ENCODE measurements at places on chromosomes 6 and 20.

GRCh38 chr6:167054987-167055386, 55.8 kb downstream of the CEP43 start:
- no peak for DNase-seq

DNA sequence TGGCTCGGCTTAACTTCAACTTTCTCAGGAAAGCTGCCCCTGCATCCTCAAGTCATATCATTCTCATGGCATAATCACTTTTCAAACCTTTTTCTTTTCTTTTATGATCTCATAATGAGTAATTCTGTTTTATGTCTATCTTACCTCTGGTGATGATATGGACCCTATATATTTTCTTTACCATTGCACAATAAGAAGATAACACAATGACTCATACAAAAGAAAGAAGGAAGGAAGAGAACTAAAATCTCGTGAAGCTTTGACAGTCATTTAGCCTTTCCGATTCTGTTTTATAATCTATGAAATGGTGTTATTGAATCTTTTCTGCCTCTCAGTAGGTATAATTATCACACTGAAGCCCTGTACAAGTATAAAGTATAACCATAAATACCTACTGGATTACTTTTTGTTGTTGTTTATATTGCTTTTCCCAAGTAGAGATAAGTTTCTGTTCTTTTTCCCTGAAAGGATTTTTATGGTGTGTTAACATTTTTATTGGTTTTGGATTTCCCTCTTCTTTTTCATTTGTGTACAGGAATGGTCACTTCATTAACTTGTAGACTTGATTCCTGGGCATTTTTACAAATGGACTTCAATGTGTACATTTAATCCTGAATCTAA, 300.9 kb downstream of the LAMA2 start:
- no peak for DNase-seq

DNA sequence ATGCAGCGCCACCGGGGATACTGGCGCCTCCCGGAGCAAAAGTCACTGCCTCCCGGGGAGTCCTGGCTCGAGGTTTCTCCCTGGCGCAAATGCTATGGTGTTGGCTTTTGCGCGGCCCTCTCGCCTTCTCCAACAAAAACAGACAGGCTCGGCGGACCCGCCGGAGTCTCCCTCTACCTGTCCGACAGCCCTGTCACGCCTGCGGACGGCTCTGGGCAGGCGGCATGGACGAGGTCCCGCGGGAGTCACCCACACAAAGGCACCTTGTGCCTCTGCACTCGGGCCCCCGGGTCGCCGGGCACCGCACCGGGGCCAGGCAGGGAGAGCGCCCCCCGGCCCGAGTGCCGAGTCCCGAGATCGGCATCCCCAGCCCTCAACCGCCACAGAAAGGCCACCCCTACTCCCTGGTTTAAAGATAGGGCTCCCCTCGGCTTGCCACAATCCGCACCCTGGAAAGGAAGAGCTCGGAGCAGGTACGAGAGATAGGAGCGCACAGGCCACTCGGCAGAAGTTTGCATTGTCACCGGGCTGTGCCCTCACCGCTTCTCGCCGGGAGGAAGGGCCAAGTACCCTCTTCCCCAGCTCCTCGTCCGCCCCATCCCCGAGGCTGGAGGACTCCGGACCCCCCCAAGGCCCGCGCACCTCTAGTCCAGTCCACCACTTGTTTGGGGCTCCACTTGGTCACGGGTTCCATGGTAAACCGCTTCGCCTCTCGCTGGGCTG, 903 bp downstream of the CNKSR3 start:
- no peak for DNase-seq

GRCh38 chr6:143695130-143695968, 17.6 kb downstream of the PHACTR2 start:
- DNase-seq: no peak

GRCh38 chr6:80728830-80729229, 622.4 kb downstream of the BCKDHB start:
- no peak for DNase-seq

- DNase-seq: no peak
These were observed 56.1 kb upstream of the THEMIS start for GRCh38 chr6:127956956-127957355.

DNA sequence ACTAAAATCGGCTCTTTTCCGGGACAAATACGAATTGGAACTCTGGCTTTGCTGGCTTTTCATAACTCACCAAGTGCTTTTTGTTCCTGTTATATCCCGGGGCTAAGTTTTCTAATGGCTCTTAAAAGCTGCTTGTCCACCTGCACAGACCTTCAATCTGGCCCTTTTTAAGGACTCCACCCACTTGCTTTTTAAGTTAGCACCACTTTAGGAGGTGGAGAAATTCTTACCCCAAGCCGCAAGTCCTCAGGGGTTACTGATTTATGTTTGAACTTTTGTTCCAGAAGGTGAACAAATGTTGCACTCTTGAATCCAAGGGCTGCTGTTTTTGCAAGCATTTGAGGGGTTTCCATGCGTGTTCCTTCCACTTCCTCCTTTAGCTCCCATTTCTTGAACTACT, 37.8 kb downstream of the FAM184A start:
- no peak for DNase-seq

- no peak for DNase-seq
These were observed 326.6 kb downstream of the COL12A1 start for GRCh38 chr6:74879234-74879633.

DNA sequence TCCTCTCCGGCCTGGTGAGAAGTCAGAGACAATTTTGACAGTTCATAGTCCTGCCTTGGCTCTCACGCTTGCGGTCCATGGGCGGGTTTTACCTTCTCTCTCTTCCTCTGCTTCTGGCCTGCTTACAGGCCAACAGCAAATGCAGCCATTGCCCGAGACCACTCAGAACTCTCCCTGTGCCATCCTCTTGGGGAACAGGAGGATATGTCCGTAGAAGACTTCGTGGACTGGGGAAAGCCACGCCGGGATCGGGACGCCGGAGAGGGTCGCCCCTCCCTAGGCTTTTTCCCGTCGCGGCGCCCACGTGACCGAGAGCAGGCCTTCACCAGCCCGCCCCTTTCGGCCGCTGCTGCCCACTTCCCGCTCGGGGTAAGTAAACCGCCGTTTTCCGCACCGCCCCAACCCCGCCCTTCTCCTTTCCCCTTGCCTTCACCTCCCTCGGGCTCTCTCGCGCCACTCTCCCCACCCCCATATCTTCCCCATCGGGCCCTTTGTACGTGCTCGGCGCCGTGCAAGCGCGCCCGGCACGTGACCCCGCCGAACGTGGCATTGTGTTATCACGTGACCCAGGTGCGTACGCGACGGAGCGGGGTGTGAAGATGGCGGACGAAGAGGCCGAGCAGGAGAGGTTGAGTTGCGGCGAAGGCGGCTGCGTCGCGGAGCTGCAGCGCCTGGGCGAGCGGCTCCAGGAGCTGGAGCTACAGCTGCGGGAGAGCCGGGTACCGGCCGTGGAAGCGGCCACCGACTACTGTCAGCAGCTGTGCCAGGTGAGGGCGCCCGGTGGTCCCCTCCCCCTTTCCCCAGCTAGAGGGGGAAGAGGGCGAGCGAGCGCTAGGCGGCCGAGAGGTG, at the start of gene ZNF292:
ZNF292 (plus strand) TSS at position 573 of the 849 bp plus-strand sequence; CDS start at position 600, 27 bp downstream.
- DNase-seq: peak; percentile 88

DNA sequence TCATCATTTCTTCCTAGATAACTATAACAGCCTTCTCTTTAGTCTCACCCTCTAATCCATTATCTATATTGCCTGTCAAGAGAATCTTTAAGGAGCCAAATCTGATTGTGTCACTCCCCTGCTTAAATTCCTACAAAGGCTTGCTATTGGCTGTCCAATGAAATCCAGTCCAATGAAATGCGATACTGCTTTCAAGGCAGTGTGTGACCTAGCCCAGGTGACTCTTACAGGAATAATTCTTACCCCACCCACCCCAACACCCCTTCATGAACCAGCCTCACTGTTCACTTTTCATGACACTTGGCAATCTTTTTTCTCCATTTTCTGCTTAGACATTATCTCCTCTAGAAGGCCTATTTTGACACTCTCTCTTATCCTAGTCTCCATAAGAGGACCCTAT, 163.3 kb upstream of the MARCKS start:
- DNase-seq: no peak

DNA sequence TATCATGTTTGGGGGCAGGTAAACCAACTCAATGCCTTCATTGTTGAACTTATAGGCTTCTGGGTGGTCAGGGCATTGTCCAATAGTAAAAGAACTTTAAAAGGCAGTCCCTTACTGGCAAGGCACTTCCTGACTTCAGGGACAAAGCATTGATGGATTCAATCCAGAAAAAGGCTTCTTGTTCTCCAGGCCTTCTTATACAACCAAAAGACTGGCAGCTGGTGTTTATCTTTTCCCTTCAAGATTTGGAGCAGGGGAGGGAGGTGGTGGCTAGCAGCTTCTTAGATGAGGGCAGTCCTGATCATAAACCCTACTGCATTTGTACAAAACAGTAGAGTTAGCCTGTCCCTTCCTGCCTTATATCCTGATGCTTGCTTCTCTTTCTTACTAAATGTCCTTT, 57.5 kb downstream of the NCOA3 start:
- DNase-seq: no peak

DNA sequence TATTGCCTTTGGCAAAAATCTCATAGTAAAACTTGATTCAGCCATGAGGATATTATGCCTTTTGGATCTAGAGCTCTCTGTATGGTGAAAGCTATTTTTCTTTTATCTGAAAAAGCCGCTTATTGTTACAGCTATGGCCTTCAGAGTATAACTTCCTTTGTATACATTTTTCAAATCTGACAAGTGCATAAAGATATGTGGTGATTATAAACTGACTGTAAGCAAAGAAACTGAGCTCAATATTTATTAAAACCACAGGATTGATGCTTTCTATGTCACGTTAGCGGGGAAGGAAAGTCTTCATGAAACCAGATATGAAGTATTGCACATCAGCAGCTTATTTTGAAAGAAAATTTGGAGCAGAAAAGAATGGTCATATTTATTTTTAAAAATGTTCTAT, 151.8 kb downstream of the THEMIS start:
- no peak for DNase-seq

DNA sequence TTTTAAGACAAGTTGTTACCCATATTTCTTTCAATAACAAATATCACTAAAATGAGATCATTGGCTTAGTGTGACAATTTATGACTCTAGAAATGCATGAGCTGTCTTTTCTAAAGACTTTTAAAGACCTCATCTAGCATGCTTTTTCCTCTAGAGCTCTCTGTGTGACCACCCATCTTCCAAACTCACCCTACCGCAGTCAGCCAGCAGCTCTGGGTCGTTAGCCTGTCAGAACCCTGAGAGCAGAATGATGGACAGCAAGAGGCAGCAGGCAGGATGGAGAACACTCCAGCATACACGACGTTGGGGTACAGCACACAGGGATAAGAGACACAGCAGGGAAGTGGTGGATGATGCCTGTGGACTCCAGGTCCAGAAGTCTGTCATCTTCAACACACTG, 45.1 kb upstream of the TBX18 start:
- no peak for DNase-seq

DNA sequence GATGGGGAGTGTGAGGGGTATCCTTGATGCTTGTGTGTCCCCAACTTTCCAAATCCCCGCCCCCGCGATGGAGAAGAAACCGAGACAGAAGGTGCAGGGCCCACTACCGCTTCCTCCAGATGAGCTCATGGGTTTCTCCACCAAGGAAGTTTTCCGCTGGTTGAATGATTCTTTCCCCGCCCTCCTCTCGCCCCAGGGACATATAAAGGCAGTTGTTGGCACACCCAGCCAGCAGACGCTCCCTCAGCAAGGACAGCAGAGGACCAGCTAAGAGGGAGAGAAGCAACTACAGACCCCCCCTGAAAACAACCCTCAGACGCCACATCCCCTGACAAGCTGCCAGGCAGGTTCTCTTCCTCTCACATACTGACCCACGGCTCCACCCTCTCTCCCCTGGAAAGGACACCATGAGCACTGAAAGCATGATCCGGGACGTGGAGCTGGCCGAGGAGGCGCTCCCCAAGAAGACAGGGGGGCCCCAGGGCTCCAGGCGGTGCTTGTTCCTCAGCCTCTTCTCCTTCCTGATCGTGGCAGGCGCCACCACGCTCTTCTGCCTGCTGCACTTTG, at the start of gene TNF:
TNF (plus strand) TSS at position 231 of the 567 bp plus-strand sequence; CDS start at position 408, 177 bp downstream.
- DNase-seq: peak; percentile 48

DNA sequence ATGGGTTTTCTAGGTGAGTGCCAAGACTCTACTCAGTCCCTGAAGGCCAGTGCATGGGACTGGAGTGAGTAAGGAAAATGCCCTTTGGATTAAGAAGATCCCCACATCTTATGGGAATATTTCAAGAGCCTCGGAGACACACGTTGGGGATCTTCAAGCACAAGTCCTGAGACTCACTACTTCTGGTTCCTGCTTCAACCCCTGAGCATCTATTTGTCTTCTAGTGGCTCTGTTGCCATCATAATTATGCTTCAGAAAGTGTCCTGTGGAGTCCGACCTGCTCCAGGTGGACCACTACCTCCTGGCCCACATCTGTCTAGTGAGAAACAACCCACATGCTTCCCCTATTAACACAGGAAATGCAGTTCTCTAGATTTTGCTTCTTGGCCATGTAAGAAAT, at the start of gene OR5V1:
OR5V1 (minus strand) TSS at position 101 of the 400 bp plus-strand sequence. CDS start 12,670 bp downstream, outside the sequence.
- no peak for DNase-seq

GRCh38 chr6:52511163-52511562, 65.7 kb downstream of the TRAM2 start:
- no peak for DNase-seq

GRCh38 chr6:64926051-64926450, 781.0 kb downstream of the EYS start:
- DNase-seq: no peak

GRCh38 chr6:34912715-34913464, 23.8 kb downstream of the ANKS1A start:
- DNase-seq: no peak

DNA sequence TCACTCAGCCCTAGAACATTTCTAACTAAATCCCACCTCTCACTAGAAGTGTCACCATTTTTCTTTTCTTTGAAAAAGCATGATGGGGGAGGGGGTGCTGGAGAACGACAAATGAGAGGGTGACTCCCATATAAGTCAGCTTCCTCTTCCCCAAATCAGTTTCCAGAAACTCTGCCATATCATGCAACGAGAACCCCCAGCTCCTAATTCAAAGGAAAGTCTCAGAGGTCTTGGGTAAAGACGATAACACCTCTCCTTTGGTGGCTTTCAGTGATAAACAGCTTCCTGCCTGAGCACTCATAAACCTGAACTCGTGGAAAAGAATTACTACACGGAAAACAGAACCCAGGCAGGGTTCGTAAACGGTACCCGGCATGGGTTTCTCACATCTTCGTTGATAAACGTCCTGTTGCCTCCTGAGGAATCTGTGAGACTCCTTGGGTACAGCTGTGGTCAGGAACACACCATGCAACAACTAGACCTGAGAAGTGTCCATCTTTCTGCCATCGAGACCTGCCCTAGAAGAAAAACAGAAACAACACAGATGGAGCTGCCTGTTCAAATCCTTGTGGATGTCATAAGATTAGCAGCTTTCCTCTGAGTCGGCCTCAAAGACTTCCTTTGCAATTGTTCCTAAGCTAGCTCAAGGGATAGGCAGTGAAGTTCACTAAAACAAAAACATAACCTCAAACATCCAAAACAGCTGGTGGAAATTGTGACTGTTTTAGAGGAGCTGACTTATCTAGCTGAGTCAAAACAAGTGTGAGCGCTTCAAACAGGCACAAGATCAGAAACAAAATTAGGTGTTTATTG, 185.8 kb upstream of the PRDM1 start:
- no peak for DNase-seq

- DNase-seq: no peak
These were observed 843.9 kb downstream of the QKI start for GRCh38 chr6:164258421-164258820.

GRCh38 chr6:117441824-117442264, 16.1 kb upstream of the ROS1 start:
- DNase-seq: no peak
